ENCODE measurements at places on chromosomes 5 and 9. TPM values are rescaled to one million over a fixed set of nuclear protein-coding genes. Genes with fewer than 3 reads are reported as not detected.
A peak's percentile ranks its signal among the peaks of the same experiment; 100 is the strongest.

The UCK1 gene
- total RNA-seq = 35.9 TPM

The MARVELD2 gene
- 0.17 TPM for total RNA-seq

The SLC1A3 gene
- not detected for total RNA-seq

The MCC gene
- 2.9 TPM for total RNA-seq

The PARP8 gene
- 100 TPM for total RNA-seq

The PCDHB3 gene
- total RNA-seq = not detected

The BTNL9 gene
- not detected for total RNA-seq

The MYOT gene
- total RNA-seq = not detected

The RANBP17 gene
- not detected for total RNA-seq

- DNase-seq = no peak
Observed at GRCh38 chr5:89236900-89237299, 353.9 kb upstream of the MEF2C start.

GRCh38 chr5:27240791-27241190 lies 202.4 kb upstream of the CDH9 start:
- DNase-seq = no peak

DNA sequence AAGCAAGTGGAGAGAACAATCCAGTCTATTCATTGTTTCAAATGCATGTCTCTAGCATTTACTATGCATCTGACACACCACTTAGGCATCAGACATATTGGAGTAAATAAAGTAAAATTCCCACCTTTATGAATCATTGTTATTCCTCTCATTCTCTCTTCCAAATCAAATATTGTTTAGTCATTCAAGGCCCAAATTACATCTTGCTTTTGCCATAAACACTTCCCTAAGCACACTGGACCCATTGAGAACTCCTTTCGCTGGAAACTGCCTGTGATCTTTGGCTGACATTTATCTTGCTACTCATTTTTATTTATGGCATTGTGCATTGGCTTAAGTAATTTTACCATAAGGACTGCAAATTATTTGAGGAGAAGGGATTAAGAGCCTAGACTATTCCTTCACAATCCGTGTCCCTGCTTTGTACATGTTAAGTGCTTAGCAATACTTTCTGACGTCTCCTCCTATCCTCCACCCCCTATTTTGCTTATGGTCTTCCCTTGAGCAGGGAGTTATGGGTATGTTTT lies 7.4 kb downstream of the C5orf46 start:
- no peak for DNase-seq

DNA sequence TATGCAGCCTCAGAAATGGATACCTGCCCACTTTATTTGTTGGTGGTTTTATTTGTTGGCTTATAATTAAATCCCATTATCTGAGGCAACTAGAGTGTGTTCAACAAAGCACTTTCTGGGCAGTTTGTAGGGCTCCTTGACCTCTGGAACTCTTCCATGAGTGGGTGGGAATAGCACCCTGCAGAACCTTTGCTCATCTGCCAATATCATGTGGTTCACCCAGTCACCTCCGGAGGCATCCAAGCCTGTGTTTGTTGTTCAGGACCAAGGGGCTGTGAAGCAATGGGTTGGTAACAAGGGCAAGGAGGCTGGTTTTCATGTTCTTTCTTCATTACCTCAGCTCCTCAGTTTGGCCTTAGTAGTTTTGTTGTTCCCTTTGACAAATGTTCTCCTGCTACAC lies 314.0 kb downstream of the NDUFS4 start:
- no peak for DNase-seq

GRCh38 chr9:134178768-134179551 lies 14.6 kb upstream of the RNU6ATAC start:
- no peak for DNase-seq

- DNase-seq = peak; percentile 93
Observed at GRCh38 chr5:147782110-147783028, at the start of gene JAKMIP2. JAKMIP2 (minus strand) TSS chr5:147782728; CDS start chr5:147671806, 110,922 bp downstream.

GRCh38 chr5:77972469-77973252 lies 196.5 kb upstream of the TBCA start:
- DNase-seq = no peak

DNA sequence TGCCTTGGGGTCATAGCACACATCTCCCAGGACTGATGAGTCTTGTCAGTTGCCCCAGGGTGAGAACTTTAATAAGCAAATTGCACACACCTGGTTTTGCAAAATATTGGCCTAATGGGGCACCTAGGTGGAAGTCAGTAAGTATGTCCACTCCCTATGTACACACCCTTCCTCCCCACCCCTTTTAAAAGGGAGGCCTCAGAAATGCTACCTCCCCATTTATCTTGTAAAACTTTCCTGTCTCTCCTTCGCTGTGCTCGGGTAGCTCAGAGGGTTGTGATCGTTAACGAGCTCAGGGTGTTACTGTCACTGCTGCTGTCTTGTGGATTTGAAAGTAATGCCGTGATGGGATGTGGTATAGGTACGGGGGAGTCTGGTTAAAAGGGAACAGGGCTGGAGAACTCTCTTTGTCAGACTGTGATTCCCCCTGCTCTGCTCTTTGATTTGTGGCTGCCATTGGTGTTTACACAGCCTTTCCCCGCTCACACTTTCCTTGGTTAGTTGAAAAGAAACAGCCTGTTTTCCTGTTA lies 26.2 kb downstream of the ZNF462 start:
- no peak for DNase-seq

- DNase-seq = no peak
Observed at GRCh38 chr9:95094002-95094401, 223.5 kb downstream of the FANCC start.

GRCh38 chr9:87516222-87516925 lies 18.7 kb downstream of the DAPK1 start:
- no peak for DNase-seq

DNA sequence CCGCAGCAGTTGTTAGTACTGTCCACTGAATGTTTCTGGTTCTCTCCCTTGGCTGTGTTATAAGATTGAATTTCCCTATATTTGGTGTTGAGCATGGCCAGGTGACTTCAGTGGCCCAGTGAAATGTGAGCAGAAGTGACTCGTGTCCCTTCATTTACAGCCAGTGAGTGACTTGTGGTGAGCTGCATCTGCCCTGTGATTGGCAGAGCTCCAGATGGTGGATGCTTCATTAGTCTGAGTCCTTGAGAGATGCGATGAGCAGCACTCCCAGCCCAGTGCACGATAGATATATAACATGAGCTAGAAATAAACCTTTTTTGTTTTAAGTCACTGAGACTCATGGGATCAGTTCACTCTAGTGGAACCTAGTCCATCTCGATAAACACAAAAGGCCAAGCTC lies 19.3 kb downstream of the PCSK5 start:
- no peak for DNase-seq

- no peak for DNase-seq
Observed at GRCh38 chr5:147920420-147921030, 14.2 kb upstream of the C5orf46 start.

DNA sequence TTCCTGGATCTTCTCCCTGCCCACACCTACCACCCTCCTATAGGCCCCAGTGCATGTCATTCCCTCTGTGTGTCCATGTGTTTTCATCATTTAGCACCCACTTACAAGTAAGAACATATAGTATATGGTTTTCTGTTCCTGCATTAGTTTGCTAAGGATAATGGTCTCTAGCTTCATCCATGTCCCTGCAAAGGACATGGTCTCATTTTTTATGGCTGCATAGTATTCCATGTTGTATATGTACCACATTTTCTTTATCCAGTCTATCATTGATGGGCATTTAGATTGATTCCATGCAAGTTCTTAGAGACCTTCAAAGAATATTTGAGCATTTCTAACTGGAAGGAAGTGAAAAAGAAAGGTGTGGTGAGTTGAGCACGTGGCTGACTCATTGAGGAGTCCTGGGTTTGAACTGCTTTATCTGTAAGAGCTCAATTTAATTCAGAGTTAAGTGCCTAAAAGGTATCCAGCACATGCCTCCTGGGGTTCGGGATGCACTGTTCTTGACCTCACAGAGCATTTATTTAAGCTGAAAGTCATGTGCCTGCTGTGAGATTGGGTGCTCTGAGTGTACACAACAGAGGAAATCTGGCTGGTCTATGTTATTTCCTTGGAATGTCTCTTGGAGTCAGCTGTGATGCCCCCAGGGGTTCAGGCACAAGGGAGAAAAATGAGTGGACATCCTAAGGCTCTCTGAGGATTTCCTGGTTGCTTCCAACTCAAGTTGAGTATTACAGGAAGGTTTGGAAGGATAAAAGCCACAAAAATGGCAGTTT lies 56.4 kb downstream of the SH3GL2 start:
- DNase-seq = no peak

DNA sequence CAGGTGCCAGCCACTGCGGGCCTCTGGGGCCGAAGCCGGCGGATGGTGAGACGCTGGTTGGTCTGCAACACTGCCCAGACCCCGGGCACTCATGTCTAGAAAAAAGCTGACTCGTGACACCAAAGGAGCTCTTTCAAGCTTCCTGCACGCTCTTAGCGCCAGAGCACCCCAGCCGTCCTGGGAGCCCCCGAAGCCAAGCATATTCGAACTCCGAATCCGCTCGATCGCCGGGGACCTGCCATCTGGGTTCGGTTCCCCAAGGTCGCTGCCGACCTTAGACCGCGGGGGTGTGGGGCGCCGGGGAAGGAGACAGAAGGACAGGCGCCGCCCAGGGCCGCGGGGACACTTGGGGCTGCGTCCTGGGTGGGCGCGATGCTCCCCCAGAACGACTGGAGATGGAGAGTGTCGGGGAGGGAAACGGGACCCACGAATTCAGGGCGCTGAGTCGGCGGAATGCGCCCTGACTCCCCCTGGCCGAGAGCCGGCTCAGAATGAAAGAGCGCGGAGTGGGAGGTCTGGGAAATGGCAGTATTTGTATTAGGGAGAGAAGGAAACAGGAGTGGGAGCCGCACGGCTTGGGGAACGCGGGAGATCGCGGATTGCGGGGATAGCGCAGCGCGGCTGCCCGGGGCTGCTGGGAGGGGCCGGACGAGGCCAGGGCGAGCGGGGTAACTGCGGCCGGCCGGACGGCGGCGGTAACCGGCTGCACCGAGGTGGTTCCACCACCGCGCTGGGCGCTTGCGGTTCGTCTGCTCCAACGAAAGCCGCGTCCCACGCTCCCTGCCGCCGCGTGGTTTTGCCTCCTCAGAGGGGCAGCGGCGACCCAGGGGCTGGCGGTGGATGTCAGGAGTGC lies 20.1 kb upstream of the MARCHF6 start:
- DNase-seq = no peak

DNA sequence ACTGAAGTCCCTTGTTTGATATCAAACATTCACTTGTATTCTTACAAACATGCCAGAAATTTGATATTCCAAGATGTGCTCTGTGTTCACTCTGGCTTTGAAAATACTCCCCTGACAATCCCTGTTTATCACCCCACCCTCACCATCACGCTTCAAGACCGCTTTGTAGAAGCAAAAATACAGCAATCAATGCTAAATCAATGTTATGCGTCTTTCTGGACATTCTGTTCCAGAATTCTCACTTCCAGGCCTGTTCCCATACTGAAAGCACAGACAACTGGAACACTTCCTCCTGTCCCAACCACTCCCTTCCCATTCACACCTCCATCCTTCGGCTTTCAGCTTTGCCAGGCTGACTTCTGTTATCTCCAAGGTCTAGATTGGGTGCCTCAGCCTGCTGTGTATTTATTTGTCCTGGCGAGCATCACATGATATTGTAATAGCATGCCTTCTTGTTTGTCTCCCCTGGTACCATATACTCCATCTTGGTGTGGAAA lies 72.8 kb downstream of the SNCAIP start:
- DNase-seq = no peak

DNA sequence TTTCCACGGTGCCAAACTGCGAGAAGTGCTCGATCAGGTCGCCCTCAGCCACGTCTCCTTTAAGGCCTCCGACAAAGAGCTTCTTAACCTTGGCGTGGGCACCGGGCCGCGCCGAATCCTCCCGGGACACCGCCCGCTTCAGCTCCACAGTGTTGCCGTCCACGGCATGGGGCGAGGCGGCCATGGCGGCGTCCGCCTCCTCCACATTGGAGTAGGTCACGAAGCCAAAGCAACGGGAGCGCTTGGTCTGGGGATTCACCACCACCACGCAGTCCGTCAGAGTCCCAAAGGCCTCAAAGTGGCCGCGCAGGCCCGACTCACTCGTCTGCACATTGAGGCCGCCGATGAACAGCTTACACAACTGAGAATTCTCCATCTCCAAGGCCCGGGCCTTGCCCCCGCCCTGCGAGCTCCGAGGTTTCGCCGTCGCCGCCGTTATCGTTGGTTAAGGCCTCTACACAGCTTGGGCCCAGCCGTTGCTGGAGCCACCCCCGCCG lies 424 bp downstream of the HNRNPA0 start:
- DNase-seq = no peak

- no peak for DNase-seq
Observed at GRCh38 chr5:31229266-31229665, 35.8 kb downstream of the CDH6 start.

- no peak for DNase-seq
Observed at GRCh38 chr9:76592974-76593347, 134.0 kb downstream of the GCNT1 start.

DNA sequence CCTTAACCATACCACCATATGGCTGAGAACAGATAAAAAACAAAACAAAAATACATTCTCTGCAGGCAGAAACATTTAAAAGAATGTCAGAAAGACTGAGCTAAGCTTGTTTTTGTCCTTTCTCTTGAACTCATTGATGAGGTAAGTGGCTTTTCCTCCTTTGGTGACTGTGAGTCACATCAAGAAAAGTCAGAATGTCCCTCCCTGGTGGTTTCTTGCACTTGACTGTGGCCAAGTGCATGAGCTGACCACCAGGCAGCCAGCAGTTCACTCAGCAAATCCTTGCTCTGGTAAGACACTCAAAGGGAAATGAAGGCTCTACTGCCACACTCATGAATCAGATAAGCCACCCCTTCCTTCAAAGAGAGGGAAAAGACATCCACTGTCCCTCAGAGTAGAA lies 970.9 kb downstream of the TAF11L14 start:
- DNase-seq = no peak

GRCh38 chr9:128242124-128242523 lies 33.7 kb downstream of the GOLGA2 start:
- no peak for DNase-seq

DNA sequence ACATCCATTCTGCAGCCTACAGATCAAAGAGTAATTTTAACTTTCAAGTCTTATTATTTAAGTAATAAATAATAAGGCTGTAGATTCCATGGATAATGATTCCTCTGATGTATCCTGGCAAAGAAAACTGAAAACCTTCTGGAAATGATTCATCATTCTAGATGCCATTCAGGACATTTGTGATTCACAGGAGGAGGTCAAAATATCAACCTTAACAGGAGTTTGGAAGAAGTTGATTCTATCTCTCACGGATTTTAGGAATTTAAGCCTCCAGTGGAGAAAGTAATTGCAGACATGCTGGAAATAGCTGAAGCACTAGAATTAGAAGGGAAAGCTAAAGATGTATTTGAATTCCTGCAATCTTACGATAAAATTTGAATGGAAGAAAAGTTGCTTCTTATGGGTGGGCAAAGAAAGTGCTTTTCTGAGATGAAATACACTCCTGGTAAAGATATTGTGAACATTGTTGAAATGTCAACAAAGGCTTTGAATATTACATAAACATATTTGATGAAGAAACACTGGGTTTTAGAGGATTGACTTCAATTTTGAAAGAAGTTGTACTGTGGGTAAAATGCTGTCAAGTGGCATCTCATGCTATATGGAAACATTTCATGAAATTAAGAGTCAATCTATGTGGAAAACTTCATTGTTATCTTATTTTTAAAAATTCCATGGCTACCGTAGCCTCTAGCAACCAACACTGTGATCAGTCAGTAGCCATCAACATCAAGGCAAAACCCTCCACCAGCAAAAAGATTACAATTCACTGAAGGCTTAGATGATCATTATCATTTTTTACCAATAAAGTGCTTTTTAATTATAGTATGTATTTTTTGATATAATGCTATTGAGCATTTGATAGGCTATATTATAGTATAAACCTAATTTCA lies 1141.0 kb downstream of the CDH12 start:
- DNase-seq = no peak

GRCh38 chr5:109714592-109714991 lies 24.9 kb downstream of the MAN2A1 start:
- no peak for DNase-seq

GRCh38 chr5:119404033-119404432 lies 48.2 kb downstream of the TNFAIP8 start:
- DNase-seq = no peak
